ENCODE measurements at places on chromosomes 11 and 22.

DNA sequence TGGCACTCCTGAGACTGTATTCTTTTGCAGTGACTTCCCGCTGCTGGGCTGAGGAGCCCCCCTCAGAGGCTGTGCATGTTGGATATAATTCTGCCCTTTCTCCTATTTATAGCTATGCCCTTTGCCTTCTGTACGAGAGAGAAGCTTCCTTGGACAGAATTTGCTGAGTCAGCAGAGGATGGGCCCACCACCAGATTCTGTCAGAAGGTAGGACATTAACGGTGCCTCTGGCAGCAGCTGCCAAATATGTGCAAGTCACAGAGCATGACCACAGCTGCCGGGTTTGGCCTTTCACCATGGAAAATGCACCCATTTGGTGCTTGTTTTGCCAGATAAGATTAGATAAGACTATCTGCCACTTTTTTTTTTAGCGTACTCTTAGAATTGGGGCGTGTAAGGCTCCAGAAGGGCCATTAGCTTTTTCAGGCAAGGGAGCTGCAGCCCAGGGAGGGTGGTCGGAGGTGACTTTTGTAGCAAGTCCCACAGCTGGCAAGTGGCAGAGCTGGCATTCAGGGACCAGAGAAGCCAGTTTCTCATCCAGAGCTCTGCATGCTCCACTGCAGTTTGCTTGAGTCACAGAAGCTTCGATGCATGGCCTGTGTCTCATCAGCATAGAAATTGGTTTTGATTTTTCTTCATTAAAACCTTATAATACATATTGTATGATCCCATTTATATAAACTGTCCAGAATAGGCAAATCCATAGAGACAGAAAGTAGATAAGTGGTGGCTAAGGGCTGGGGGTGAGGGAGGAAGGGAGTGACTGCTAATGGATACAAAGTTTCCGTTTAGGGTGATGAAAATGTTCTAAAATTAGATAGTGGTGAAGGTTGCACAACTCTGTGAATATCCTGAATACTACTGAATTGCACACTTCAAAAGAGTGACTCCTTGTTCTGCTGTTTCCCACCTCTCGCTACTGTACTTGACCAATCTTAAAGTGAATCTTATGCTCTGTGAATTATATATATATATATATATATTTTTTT, 15.8 kb downstream of the UPB1 start:
- H3K27ac ChIP-seq, result no peak overlapping the region
- peaks cover 5% of the 10 kb centered on the region for H3K27me3 ChIP-seq
- H3K4me1 ChIP-seq, result peaks cover 20% of the 10 kb centered on the region
- no peak overlapping the region for H3K4me3 ChIP-seq
- no peaks in the 10 kb centered on the region for H3K36me3 ChIP-seq
- DNase-seq, result no peak

- H3K4me3 ChIP-seq, result no peak overlapping the region
- H3K27me3 ChIP-seq, result no peaks in the 10 kb centered on the region
- no peak overlapping the region for H3K27ac ChIP-seq
- DNase-seq, result no peak
These were observed 39.9 kb upstream of the SMIM38 start for GRCh38 chr11:69115586-69116560.

DNA sequence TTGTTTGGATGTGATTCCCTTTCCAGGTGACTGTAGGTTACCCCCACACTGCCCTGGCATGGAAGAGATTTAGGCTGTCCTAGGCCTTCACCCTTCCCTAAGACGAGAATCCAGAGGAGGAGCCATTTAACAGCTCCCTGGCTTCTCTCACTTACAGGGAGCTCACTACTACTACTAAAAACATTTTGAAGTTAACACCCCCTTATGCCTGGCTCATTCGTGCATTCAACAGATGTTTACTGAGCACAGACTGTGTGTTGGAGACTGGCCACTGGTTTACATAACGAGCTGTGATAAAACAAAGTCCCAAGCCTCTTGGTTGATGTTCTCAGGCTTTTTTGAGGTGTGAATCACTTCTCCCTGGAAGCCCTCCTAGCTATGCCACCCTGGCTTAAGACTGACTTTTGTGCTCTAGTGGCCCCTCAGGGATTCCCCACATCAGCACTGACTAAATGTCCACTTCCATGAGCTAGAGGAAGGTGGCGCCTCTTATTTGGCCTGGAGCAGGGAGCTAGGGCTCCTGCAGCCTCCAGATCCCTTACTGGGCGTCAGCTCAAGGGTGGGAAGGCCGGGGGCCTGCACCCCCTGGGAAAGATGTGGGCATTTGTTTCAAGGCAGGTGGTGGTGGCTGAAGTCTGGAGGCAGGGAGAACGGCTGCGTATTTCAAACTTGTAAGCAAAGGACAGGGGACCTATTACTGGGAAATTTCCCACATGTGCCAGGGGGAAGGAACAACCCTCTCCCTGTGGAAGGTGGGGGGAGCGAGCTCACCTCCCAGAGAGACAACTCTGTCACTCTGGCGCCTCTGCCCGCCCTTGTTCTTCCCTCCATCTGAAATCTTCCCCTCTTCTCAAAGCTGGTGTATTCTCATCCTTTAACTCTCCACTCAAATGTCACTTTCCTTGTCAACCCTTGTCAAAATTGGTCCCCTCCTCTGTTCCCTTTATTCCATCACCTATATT, 19.4 kb upstream of the MALAT1 start:
- peaks cover 4% of the 10 kb centered on the region for H3K36me3 ChIP-seq
- DNase-seq, result no peak
- no peak overlapping the region for H3K4me3 ChIP-seq
- peaks cover 13% of the 10 kb centered on the region for H3K4me1 ChIP-seq
- H3K27me3 ChIP-seq, result peaks cover 7% of the 10 kb centered on the region
- H3K27ac ChIP-seq, result no peak overlapping the region

DNA sequence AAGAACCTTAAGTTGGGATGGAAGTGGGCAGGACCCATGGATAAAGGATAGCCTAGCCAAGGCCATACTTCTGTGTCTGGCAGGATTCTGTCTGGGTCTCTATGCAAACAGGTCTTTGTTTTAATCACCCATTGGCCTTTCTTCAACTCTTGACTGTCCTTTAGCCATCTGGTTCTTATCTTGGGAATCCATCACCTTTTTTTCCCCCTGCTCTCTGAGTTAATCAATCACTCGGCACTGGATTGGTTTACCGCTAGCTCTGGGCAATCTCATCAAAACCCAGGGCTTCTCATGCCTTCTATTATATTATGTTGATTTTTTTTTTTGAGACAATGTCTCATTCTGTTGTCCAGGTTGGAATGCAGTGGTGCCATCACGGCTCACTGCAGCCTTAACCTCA, 1.8 kb upstream of the RNF169 start:
- peaks cover 4% of the 10 kb centered on the region for H3K27me3 ChIP-seq
- H3K4me1 ChIP-seq, result peaks cover 25% of the 10 kb centered on the region
- H3K4me3 ChIP-seq, result no peak overlapping the region
- H3K36me3 ChIP-seq, result peaks cover 7% of the 10 kb centered on the region

DNA sequence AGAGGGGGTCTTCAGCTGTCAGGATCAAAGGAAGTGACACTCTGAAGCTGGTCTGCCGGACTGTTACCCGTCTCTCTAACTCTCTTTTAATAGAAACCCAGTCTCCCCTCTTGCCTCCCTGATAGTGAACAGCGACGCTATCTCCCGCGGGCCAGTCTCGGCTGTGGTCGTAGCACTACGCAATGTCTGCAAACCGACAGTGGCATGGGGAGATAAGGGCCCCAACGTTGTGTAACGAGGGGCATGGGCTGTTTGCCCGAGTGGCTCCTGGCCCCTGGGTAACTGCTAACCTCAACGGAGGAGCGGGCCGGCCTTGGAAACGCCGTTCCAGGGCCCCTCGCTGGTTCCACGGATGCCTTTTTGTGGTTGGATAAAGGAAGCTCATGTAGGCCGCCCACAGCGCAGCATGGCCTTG, 23.3 kb downstream of the ZBTB16 start:
- no peak overlapping the region for H3K4me3 ChIP-seq
- no peak for DNase-seq
- H3K4me1 ChIP-seq, result peaks cover 65% of the 10 kb centered on the region
- H3K27ac ChIP-seq, result no peak overlapping the region

DNA sequence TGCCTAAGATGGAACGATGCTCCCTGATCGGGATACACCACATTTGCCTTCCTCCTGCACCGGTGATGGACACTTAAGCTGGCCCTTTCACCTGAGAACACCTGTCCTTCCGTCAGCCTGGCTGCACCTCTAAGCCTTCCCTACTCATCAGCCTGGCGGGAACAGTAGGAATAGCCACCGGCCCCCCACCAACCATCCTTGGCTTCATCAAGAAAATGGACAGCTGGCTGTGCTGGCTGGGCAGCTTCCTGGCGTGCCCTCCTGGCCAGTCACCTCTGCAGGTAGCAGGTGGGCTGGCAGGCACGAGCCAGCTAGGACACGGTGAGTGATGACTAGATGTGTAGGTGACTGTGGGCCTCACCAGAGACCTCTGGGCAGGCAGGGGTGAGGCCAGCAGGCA, 142.8 kb downstream of the CTTN start:
- no peaks in the 10 kb centered on the region for H3K4me1 ChIP-seq
- no peaks in the 10 kb centered on the region for H3K36me3 ChIP-seq
- DNase-seq, result no peak
- no peak overlapping the region for H3K27ac ChIP-seq
- no peak overlapping the region for H3K4me3 ChIP-seq
- H3K27me3 ChIP-seq, result no peaks in the 10 kb centered on the region

DNA sequence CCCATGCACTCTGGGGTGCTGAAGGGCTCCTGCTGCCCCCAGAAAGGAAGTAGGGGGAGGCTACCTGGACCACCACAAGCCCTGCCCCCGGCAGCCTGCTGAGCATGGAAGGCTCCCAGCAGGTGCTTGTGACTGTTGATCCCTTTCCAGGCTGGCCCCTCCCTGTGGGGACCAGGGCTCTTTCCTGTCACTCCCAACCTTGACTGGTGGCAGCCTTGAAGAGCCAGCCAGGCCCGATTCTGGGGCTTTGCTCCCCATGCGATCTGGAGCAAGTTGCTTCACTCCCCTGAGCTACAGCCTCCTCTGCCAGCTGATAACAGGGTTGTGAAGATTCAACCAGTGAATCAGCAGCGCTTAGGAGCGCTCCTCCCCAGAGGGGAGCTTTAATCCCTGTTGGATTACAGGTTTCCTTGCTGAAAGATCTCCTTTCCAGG, 4.6 kb upstream of the CST6 start:
- no peak overlapping the region for H3K27ac ChIP-seq
- peaks cover 29% of the 10 kb centered on the region for H3K36me3 ChIP-seq
- no peak overlapping the region for H3K4me3 ChIP-seq

DNA sequence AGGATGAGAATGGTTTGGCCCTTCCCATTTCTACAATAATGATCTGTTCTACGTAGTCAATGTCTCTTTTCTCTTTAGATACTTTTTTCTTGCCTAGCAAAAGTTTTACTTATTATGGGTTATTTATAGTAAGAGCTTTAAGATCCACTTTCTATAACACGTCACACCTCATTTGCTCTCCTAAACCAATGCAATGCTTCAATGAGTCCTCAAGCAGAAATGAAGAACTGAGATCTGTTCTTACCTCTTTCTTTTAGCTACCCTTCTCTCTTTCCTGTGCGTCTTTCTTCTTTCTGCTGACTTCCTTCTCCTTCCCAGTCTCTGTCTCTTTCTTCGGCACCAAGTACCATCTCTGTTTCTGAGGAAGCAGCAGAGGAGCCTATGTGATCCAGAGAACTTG, 61.8 kb downstream of the SNX19 start:
- H3K27me3 ChIP-seq, result peaks cover 14% of the 10 kb centered on the region
- H3K27ac ChIP-seq, result no peak overlapping the region
- no peaks in the 10 kb centered on the region for H3K36me3 ChIP-seq
- H3K4me1 ChIP-seq, result no peaks in the 10 kb centered on the region
- no peak for DNase-seq

GRCh38 chr11:115257678-115258077, 246.5 kb downstream of the CADM1 start:
- DNase-seq, result no peak
- no peak overlapping the region for H3K27ac ChIP-seq
- no peaks in the 10 kb centered on the region for H3K27me3 ChIP-seq
- no peak overlapping the region for H3K4me3 ChIP-seq
- H3K4me1 ChIP-seq, result no peaks in the 10 kb centered on the region

DNA sequence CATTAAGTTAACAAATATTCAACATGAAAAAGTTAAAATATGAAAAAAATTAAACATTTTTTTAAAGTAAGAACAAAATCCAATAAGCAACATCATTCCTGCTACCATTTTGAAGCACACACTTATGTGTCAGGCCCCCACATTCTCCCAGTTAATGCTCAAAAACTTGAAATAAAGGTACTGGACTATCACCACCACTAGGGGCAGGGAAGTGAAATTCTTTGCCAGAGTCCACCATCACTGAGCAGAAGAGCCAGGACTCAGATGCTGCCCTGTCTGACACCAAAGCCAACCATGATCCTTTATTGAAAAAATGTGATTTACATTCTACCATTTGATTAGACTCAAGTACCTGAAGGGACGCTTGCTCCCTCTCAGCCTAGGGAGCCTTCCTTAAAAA, 39.1 kb downstream of the PITPNB start:
- H3K4me3 ChIP-seq, result no peak overlapping the region
- no peaks in the 10 kb centered on the region for H3K27me3 ChIP-seq
- peaks cover 20% of the 10 kb centered on the region for H3K36me3 ChIP-seq
- H3K4me1 ChIP-seq, result peaks cover 36% of the 10 kb centered on the region
- peak; percentile 35 for DNase-seq

- no peaks in the 10 kb centered on the region for H3K4me1 ChIP-seq
- no peak overlapping the region for H3K27ac ChIP-seq
- no peak for DNase-seq
- H3K27me3 ChIP-seq, result no peaks in the 10 kb centered on the region
- no peaks in the 10 kb centered on the region for H3K36me3 ChIP-seq
- no peak overlapping the region for H3K4me3 ChIP-seq
These were observed 34.7 kb downstream of the LUZP2 start for GRCh38 chr11:24531528-24531927.

GRCh38 chr11:102111787-102112508, 1.7 kb downstream of the YAP1 start:
- H3K4me1 ChIP-seq, result peaks cover 16% of the 10 kb centered on the region
- H3K36me3 ChIP-seq, result no peaks in the 10 kb centered on the region
- peak overlapping the region; percentile 60 for H3K4me3 ChIP-seq
- no peak overlapping the region for H3K27ac ChIP-seq

DNA sequence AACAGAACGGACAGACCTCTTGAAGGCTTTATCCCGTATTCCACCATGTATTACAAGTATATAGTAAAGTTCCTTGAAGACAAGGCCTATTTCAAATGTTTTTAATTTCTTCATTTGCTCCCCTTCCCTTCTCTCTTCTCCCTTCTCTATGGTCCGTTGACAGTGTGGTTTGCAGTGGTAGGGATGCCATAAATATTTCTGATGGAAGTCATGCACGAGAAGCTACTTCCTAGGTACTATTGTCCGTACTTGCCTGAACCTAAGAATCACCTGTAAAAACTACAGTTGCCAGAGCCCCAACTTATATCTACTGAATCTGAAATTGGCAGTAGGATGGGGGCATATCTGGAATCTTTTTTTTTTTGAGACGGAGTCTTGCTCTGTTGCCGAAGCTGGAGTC, 2.8 kb downstream of the PISD start:
- H3K36me3 ChIP-seq, result peaks cover 3% of the 10 kb centered on the region
- no peak overlapping the region for H3K4me3 ChIP-seq
- H3K27ac ChIP-seq, result no peak overlapping the region
- DNase-seq, result no peak
- H3K4me1 ChIP-seq, result peaks cover 26% of the 10 kb centered on the region

GRCh38 chr11:19879307-19880087, 166.9 kb downstream of the NAV2 start:
- no peak for DNase-seq
- no peaks in the 10 kb centered on the region for H3K36me3 ChIP-seq
- no peaks in the 10 kb centered on the region for H3K4me1 ChIP-seq
- H3K27ac ChIP-seq, result no peak overlapping the region
- H3K4me3 ChIP-seq, result no peak overlapping the region
